ENCODE measurements at places on chromosomes 16 and 17.

GRCh38 chr17:82623707-82624106 is 24.5 kb downstream of the WDR45B start:
- no peak for DNase-seq

DNA sequence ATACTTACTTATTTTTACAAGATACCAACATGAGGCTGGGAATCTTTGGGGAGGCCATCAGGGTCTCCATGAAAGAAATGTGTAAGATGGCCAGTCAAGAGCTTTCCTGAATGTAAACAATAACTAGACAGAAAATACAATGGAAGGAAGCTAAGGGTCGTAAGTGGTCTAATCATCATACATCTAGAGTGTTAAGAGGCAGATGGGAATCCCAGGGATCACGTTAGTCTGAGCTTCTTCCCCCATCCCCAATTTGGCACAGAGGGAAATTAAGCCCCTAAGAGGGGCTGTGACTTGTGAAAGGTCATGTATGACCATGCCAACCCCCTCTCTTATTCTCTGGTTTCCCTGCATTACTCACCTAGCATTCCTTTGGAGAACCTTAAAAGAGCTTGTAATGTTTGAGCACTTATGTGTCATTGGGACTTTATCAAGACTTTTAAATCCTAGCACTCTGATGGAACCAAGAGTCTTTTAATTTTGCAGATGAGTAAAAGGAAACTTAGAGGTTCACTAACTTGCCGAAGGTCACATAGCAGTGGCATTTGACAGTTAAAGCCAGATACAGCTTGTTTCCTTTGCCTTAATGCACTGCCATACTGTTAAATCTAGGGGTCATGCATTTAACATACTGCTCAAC is 46.1 kb downstream of the DCUN1D3 start:
- no peak for DNase-seq

GRCh38 chr17:64676763-64677162 is 14.7 kb upstream of the SMURF2 start:
- no peak for DNase-seq

- peak; percentile 72 for DNase-seq
These were observed 106.7 kb downstream of the TTC19 start for GRCh38 chr17:16106161-16106891.

- no peak for DNase-seq
These were observed 113.3 kb downstream of the FTO start for GRCh38 chr16:53817117-53817755.

DNA sequence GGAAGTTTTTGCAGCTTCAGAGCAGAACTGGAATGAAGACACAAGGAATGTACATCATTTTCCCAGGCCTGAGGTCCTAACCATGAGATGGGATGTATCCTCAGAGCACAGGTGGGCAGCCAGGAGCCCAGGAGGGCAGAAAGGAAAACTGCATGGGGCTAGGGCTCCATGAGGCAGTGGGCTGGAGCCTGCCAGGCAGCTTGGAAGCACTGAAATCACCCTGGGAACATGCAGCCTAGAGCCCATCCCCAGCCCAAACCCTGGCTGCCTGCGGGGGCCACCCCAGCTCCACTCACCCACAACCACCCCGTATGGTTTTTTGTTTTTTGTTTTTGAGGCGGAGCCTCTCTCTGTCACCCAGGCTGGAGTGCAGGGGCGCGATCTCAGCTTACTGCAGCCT is 86.2 kb upstream of the SIAH1 start:
- no peak for DNase-seq

- no peak for DNase-seq
These were observed 69.2 kb upstream of the DOC2B start for GRCh38 chr17:250487-251300.

GRCh38 chr17:42276609-42277341 is 584 bp upstream of the STAT5B start:
- no peak for DNase-seq

DNA sequence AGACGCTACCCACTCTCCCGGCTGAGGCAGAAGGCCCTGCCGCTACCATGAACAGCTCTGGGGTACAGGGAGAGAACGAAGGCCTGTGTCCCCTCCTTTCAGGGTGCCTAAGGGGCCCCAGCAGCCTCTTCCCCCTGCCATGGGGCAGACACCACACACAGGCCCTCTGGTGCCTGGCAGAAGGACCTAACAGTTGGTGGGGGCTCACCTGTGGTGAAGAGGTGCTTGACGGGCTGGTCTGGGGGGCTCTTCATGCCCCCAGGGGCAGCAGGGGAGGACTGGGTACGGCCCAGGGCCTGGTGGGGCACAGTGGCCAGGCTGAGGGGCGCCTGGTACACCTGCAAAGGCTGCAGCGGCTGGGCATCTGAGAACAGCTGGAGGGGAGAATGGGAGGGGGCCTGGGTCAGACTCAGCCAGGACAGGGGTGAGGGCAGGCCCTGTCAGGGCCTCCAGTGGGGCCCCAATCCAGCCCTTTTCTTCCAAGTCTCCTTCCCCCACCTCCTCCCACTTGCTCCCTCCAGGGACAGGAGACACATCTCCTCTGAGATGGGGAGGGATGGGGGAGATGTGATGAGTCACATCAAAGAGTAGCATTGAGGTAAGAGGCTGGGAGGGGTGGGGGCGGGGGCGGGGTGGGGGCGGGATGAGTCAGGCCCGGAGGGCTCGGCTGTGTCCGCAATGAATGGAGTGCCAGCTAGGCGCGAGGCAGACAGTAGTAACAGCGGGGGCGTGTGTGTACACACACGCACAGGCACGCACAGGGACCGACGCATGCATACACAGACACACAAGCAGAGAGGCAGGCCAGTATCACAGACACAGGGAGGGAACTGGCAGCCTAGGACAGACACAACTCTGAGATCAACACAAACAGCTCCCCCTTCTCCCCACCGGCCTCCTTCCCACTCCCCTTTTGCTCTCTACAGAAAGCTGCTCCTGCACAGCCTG is 16.1 kb downstream of the G6PC3 start:
- DNase-seq: no peak

DNA sequence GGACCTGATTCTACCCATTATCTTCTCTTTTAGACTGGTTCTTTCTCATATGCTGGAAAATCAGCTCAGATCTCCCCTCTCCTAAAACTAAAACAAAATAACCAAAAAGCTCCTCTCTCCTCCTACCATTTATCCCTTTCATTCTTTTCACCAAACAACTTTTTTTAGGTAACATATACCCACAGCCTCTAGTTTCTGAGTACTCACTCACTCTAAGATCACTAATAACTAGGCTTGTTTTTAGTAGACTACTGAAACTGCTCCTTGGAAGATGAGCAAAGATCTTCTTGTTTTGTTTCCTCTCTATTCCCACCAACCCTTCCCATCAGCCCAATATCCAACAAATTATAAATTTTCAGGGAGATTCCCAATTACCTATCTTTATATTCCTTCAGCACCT is 129.0 kb downstream of the SKAP1 start:
- no peak for DNase-seq

GRCh38 chr17:63910096-63910495 is 962 bp downstream of the CSHL1 start:
- DNase-seq: no peak

- no peak for DNase-seq
These were observed 477 bp downstream of the CENPV start for GRCh38 chr17:16352667-16353316.

DNA sequence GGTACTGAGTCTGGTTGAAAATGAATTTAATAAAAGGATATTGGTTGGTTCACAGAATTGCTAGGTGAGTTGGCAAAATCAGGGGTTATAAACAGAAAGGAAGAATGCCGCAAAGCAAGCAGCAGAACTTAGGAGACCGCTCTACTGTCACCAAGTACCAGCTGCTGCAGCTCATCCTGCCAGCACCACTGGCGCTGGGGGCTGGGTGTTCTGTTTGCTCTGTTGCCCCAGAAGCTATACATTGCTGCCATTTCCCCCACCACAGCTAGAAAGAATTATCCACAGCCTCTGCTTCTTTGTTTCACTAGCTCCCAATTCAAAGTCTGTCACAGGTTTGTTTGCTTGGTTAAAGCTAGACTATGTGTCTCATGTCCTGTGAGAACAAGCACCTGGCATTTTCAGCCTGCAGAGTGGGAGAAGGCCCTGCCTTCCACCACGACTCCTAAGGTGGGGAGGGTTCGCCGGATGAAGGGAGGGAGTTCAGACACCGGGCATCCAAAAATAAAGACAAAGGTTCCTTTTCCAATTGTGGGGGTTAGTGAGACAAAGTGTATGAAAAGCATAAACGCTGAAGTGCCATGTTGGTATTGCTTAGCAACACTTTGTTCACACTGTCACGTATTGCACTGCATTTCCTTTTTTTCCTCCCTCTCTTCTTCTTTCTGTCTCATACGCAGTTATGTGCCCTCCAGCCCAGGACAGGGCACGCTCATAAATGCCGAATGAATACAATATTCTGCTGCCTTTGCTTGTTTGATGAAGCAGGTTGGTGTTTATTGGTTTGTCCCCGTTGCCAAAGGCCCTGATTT is 9.6 kb upstream of the CPD start:
- no peak for DNase-seq

DNA sequence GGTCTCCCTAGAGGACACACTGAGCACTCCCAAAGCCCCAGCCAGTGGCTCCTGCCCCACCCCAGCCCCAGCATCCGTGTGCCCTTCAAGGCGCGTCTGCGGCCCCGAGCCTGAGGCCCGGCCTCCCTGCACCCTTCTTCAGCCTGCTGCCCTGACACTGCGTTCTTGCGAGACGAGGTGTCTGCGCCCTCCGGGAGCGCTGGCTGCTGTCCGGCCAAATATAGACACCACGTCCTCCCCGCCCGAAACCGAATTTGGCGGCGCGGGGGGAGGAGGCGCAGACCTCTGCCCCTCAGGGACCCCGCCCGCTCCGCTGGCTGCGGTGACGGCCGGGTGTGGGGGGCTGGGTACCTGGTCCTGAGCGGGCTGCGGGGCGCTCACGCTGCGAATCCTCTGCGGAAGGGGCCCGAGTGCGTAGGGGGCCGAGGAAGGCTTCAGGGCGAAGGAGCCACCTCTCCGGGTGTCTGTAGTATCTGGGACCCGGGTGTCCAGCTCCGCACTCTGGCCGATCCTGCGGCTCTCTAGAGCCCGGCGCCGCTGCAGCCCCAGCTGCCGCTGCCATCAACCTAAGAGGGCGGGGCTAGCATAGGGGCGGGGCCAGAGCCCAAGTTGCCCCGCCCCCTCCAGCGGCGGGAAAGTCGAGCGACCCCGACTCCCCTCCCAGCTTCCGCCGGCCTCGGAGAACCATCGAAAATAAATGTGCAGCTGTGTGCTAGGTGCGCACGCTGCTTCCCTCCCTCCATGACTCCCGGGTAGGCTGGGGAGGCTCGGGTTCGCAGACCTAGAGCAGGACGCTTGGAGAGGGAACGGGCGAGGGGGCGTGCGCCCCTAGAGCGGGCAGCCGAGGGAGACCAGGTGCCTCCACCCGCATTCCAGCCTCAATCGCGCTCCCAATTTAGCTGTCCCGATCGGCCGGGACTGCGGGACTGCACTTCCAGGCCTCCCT is at the start of gene CORO6:
Gene CORO6 (minus strand): TSS at position 576 of the 946 bp plus-strand sequence. CDS start 1,491 bp downstream, outside the sequence.
- no peak for DNase-seq

- no peak for DNase-seq
These were observed 802 bp downstream of the SETD6 start for GRCh38 chr16:58515871-58516767.

GRCh38 chr16:84361546-84361945 is 6.8 kb upstream of the ATP2C2 start:
- DNase-seq: no peak

DNA sequence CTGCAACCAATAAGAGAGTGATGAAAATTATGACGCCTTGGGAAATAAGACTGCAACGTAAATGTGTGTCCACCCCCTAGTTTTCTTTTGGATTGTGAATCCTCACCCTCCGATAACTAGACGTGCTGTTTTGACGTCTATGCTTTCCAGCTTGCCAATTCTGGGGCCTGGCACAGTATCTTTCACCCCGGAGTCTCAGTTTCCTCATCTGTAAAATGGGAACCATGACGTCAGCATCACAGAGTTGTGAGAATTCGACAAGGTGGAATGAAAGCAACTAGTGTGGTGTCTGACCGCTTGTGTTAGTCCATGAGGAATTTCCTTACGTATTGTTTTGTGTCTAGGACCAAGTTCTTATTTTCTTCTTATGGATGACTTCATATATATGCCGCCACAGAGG is 37.7 kb downstream of the WWOX start:
- DNase-seq: no peak

GRCh38 chr17:46745376-46745775 is 73.1 kb downstream of the WNT3 start:
- DNase-seq: no peak
